Central memory CD8-positive, alpha-beta T cell (primary cell): ENCODE measurements at places on chromosomes 13 and 19.
A peak's percentile ranks its signal among the peaks of the same experiment; 100 is the strongest.

GRCh38 chr19:49333811-49334288 lies 1.4 kb upstream of the CD37 start:
- DNase-seq, result peak; percentile 51

- no peak for DNase-seq
Observed at GRCh38 chr19:14542711-14543328, 13.4 kb downstream of the TECR start.

DNA sequence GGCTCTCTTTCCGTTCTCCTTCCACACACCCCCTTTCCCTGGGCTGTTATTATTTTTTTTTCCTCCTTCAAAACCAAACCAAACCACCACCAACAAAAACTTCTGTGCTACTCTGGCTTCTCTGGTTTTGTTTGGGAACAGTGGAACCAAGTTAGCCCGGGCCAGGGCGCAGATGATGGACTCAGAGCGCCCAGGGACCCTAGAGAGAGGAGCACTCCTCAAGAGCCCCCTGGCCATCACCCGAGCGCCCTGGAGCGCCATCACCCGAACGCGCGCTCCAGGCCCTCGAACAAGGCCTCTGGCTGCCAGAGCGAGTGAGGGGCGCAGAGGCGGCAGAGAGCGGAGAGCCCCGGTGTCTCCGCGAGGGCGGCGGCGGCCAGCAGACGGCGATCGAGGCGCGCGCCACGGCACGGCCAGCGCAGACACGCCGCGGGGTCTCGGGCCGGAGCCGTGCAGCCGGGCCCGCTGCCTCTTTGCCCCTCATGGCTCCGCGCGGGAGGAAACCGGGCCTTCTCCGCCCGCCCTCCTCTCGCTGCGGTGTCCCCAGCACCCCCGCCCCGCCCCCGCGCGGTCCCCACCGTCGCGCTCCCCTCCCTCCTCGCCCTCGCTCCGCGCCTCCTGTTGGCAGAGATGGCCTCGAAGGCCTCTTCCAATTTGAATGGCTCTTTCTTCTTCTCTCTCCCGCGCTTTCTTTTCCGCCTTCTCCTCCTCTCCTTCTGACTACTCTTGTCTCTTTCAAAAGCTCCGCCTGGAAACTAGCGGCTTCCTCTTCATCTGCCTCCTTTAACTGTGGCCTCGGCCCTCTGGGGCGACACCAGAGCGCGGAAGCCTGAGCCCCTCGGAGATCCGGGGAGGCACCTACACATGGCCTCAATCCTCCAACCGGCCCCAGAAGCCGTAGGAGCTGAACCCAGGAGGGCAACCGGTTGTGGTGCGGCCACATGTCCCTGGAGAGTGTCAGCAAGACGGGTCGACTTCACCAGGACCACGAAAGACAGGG lies 4.1 kb upstream of the SOX1 start:
- DNase-seq, result no peak

DNA sequence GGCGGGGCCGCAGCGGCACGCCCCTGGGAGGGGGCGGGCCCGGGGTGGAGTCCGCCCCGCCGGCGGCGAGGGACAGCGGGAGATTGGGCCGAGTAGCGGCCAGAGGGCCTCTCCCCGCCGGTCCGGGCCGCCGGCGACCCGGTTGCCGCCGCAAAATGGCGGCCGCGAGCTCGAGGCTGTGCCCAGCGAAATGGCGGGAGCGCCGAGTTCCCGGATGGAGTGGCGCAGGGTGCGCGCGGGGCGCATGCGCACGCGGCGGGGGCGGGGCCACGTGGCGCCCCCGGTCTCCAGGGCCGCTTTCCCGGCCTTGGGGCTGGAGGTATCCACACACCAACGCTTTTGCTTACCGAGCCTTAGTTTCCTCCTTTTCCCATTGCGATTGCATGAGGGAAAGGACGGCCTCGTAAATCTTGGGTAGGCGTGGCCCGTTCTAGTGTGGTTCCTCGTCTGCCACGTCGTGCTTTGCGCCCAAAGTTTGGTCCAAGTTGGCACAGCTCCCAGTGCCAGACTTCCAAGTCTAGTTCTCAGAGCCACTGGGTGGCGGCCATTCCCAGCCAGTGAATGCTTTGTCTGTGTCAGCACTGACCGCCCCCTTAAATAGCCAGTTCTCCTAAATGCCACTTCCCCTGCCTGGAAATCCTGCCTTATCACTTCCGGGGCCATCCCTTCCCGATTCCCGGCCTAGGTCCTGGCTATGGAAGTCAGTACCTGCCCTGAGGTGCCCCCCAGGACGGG lies 513 bp downstream of the CIRBP start:
- peak; percentile 81 for DNase-seq

GRCh38 chr19:6248844-6249243 lies 30.9 kb downstream of the MLLT1 start:
- DNase-seq, result no peak
